ENCODE measurements at places on chromosomes 5 and 9.

GRCh38 chr9:137198051-137198901, 2.3 kb downstream of the TPRN start:
- DNase-seq, result no peak

GRCh38 chr5:61822584-61822983, 483.4 kb upstream of the KIF2A start:
- DNase-seq, result no peak

GRCh38 chr5:175795959-175796358, 75.4 kb upstream of the CPLX2 start:
- no peak for DNase-seq

DNA sequence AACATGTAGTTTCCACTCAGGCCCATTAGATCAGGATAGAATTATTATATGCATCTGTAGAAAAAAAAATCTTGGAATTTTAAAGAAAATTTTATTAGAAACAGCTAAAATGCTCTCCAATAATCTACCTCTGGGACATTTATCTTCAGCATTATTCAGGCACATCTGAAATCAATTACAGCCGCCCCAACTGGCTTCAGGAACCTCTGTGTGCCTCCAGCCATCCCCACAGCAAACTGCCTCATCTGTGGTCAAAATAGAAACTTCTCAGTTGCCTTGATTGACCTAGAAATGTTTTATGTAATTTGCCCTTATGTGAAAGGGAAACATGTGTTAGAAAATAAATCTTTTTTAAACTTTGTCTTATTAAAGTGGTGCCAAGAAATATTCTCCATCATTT, 120.1 kb upstream of the LPAR1 start:
- no peak for DNase-seq

DNA sequence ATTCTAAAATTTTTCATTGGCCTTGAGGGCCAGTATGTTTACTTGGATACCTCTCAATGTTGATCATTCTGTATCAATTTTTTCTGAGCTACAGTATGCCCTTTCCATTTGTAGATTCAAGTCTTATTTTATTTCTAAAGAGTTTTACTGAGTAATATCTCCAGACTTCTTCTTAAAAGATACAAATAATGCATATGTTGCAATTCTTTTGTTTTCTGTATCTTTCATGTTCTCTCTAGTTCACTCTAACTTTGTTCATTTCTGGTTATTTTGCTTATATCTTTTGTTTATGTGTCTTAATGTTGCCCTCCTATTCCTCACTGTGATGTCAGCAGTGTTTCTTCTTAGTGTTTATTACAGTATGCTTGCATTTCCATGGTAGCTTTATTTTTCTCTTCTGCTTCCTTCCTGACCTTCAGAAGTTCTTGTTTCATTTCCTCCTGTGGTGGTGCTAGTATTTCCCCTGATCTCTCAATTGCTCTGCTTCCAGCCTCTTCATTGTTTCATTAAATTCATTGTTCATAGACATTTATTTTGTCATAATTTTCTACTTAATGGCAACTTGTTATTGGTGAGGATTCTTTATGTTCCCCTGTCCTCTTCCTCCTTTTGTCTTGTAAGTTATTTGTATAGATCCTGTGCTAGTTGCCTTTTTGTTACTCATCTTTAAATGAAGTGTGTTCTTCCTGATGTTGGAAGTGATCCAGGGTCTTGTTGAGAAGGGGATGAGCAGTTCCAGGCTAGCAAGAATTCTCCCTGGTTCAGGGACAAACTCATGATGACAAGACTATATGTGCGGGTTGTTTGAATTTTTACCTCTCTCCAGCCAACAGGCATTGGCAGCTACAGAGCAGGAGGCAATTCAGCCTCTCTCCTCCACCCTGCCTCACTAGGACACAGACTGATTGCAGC, 160.8 kb downstream of the DEPDC1B start:
- no peak for DNase-seq

DNA sequence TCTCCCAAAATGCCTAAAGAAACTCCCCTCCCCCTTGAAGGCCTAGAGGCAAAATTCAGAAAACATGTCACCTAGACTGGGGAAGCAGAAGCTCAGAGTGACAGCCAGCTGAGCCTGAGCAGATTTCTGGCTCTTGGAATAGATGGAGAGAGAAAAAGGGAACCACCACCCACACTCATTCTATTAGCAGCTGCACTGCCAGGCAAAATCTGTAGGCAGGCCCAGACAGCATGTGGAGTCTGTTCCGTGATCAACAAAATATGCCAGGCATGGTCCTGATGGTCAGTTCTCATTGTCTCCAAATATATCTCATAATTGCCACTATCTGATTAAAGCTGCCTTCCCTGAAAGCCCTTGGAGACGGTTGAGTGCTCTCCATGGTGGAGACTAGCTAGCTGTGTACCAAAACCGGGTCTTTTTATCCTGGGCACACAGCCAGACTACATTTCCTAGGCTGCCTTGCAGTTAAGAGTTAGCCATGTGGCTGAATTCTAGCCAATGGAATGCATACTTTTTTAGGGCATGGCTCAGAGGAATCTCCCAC, 131.7 kb upstream of the GPR151 start:
- no peak for DNase-seq

DNA sequence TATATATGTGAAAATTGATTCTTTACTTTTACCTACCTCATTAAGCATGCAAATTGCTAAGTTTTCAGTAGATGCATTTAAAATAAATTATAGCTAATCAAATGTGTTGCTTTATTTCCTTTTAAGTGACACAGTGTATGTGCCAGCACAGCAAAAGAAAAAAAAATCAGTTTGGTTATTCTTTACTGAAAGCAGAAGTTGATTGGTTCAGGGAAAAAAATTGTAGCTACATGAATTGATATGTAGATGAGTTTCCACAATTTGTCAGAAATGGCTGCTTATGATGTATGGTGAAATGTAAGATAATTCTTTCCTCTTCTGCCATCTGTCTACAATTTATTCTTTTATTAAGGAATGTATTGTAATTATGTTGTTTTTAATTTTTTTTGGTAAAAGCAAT, 57.8 kb downstream of the PARP8 start:
- no peak for DNase-seq

- no peak for DNase-seq
Measured at GRCh38 chr5:14590949-14591348, 9.4 kb downstream of the OTULINL start.

DNA sequence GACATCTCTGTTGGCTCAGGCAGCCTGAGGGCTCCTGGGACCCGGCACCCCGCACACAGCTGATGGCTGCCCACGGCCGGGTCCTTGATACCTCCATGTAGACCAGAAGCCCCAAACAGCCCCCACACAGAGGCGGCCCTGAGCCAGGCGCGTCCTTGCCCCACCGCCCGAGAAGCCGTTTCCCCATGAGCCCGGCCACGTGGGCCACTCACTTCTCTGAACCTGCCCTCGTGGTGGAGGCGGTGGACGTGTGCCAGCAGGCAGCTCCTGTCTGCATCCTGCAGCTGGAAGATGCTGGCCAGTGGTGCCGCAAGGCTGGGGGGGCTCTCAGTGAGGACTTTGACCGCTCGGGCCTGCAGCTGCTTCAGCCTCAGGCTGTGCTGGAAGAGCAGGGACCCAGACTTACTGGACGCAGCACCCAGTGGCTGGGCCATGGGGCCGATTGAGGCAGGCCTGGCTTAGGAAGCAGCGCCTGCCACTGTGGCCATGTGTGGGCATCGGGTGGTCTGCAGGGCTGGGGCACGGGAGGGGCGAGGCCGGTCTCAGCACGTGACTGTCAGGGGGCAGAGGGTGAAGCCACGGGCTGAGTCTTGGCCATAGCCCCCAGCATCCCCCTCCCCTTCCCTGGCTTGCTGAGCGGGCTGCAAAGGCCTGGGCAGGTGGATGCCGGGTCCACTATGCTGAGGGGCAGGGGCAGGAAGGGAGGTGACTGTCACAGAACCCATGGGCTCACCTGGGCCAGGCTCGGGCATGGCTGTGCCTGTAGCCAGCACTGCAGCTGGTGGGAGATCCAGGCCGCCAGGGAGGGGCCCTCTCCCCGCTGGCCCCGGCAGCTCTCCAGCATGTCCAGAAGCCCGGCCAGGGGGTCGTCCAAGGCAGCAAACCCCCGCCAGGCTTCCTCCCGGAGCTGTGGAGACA, 50.0 kb downstream of the EXD3 start:
- DNase-seq, result no peak

DNA sequence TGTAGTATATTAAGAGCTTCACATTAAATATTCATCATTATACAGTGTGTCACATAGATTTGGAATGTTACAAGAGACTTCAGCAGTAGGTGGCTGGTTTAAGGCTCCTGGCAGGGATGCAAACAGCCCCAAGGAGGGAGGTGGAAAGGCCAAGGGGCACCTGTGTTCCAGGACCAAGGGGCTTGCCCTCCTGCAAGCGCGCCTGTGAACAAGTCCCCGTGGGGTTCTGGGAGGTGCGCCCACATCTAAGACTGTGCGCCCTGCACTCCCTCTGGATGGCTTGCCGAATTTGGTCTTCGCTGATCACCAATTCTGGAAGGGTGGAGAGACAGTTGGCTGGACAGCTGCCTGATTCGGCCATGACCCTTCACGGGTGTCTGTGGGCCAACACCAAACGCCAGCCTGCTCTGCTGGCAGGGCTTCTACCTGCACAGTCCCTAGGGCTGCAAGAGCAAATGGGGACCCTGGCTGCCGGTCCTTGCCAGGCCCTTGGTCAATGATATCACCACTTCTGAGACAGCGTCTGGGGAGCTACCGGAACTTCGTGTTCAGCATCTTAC, 12.1 kb upstream of the SLC25A51 start:
- DNase-seq, result no peak

- no peak for DNase-seq
Measured at GRCh38 chr5:43281840-43282658, 31.2 kb downstream of the HMGCS1 start.

GRCh38 chr5:39465097-39465496, 40.3 kb upstream of the DAB2 start:
- DNase-seq, result no peak

GRCh38 chr5:95600557-95600956, 19.3 kb upstream of the GPR150 start:
- no peak for DNase-seq

DNA sequence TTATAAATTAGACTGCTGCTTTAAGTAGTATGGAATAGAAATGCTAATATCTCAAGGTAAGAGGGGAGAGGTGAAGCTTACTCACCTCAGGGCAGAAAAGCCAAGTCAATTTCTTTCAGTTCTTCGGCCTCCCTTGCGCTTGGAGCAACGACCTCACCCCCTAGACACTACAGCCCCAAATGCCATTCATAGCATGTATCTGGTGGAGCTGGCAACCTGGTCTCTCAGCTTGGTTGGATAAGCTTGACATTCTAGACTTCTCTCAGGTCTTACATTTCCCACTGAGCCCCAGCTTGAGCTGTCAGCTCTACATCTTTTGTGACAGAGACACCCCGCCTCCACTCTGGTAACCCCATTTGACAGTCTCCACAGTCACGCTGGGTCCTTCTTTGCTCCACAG, 154.9 kb downstream of the ZNF608 start:
- no peak for DNase-seq

- no peak for DNase-seq
Measured at GRCh38 chr9:133973791-133974630, 18.1 kb downstream of the VAV2 start.
